ENCODE measurements at places on chromosomes 11 and 22.

- DNase-seq = no peak
These were observed 390.5 kb downstream of the NELL1 start for GRCh38 chr11:21059879-21060278.

DNA sequence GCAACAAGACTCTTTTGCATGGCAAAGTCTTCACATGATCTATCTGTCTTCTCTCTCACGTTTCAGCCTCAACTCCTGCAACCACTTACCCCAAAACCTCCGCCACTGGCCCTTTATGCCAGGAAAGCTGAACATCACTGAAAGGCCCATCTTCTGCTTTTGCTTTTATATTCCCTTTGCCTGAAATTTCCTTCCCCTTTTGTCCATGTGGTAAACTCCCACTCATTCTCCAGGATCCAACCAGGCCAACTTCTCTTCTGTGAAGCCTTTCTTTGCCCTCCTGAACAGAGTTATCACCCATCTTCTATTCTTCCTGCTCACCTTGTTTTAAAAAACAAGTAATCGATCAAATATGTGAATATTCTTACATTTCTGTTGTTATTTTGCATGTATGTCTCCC, 117.8 kb downstream of the WNT11 start:
- DNase-seq = no peak

DNA sequence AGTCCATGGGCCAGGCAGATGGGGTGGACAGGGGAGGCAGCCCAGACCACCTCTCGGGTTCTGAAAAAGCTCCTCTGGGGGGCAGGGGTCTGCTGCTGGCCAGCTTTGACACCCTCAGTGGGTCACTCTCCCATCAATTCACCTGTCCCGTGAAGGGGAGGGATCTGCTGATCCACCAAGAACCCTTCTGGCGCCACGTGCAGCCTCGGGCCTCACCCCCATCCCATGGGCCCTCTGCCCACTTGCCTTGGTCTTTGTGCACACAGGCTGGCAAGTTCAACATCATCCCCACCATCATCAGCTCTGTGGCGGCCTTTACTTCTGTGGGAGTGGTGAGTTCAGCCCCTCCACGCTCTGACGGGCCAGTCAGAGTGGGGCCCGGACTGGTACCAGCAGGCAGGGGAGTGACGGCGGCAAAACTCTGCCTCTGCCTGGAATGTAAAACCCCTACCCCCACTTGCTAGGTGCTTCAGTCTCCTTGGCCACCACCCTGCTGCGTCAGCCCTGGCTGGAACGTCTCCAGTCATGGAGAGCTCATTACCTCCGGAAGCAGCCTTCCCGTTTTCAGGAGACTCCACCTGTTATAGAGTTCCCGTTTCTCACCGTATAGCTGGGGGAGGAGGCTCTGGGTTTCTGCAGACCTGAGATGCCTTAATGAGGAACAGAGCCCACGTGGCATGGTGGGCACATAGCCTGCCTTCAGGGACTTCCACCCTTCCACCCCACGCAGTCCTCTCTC, 12.7 kb downstream of the PRG3 start:
- DNase-seq = no peak

GRCh38 chr11:8296038-8296649, 32.5 kb upstream of the LMO1 start:
- DNase-seq = no peak

- DNase-seq = no peak
These were observed 149.8 kb downstream of the CNTN5 start for GRCh38 chr11:99170591-99170990.

DNA sequence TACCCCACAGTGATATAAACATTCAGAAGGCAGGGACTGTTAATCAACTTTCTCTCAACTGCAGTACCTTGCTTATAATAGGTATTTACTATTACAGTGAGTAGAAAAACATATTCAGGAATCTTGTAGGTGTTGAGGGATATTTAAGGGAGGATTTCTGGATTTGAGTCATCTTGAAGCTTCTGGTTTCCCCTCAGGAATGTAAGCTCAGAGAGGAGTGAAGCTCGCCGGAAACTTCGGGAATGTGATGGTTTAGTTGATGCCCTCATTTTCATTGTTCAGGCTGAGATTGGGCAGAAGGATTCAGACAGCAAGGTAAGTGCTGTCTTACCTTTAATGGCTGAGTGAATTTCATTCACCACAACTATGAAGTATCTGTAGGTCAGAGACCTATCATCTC, 42.9 kb downstream of the CTNND1 start:
- DNase-seq = no peak

DNA sequence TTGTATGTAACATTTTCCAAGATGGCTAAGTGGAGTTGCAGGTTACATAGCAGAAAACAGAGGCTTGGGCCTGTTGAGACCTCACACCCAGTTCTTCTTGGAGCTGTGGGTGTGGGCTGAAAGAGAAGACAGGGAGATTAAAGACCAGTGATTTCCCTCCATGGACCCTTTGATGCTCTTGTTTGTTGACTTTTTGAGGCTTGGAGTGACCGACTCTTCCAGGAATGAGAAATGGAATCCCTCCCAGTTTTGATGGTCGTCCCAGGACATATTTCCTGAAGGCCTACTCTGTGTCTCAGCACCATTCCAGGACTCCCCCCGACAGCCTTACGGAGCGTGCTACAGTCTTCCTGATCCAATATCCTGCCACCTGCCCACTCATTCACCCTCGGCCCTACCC, 96.9 kb downstream of the PTPRJ start:
- no peak for DNase-seq

DNA sequence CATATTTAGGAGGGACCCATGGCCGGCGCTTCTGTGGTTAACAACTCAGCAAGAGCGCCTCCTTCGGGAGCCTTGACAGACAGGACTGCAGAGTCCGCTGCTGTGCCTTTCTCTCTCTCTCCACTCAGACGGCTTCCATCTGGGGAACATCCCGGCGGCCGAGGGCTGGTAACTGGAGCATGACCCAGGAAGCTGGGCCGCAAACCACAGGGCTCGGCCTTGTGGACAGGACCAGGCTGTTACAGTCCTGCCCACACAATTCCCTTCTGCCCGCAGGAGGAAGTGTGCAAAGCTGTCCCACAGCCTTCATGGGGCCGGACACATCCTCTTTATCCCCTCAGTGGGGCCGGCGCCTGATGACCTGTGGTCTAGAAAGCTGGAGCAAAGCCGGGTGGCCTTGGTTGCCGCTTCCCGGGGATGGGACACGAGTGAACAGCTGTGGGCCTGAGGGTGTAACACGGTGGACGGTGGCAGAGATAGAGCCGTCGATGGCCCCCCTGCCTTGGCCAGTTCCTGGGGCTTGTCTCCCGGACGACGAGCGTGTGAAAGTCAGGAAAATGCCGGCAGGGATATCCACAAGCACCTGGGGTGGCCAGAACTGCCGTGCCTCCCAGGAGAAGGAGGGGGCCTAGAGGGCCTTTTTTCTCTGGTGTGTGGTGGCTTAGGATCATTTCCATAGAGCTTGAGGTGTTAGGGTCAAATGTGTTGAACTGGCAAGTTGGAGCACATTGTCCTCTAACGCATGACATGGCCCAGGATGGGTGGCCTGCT, 50.1 kb downstream of the FBLN1 start:
- DNase-seq = no peak

DNA sequence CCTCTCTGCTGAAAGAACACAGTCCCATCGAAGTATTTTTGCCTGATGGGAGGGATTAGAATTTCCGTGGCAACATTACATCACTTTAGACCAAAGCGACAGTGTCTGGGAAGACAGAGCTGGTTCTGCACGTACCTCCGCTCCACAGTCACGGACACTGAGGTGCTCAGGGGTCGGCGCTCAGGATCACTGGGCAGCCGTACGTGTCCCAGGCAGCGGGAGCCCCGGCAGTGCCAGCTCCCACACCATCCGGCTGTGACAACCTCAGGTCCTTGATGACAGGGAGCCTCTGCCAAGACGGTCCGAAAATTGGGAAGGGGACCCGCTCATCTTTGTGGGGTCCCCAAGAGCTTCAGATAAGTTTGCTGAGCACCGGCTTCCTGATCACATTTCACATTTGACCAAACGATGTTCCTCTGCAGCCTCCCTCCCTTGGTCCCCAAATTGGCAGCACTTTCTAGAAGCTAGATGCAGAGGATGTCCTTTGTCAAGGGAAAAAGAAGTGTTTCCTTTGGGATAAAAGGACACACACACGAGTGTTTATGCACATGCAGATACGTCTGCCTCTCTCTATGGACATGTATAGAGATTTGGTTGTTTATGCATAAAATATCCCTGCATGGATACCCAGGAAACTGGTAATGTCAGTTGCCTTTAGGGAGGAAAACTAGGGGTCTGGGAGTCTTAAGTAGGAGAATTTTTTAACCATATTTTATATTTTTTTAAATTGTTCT, 61.6 kb upstream of the LINC01488 start:
- no peak for DNase-seq

DNA sequence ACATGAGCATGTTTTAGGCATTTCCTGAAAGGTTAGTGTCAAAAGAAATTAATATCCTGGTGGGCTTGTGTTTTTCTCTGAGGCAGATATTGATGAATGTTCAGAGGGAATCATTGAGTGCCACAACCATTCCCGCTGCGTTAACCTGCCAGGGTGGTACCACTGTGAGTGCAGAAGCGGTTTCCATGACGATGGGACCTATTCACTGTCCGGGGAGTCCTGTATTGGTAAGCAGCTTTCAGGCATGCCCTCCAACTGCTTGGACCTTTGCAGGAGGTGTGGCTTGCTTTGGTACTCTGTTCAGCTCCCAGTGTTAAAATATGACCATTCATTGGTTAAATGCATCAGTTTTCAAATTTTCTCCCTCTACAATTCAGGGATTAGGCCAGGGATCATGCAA, 658.6 kb upstream of the ANO5 start:
- DNase-seq = no peak

DNA sequence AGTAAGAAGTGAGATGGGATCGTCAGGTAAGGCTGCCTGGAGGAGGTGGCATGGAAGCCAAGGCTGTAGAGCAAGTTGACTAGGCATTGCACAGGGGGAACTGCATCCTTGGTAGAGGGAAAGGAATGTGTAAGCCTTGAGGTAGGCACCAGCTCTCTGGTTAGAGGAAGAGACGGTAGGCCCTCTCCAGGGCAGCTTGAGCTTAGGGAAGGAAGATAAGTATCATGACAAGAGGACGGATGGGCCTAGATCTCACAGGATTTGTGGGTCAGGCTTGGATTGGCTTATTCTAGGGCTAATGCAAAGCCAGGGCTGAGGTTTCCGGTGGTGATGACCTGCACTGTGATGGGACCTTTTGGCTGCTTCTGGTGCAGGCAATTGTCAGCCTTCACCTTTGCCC, 1035.8 kb downstream of the TBC1D22A start:
- DNase-seq = no peak

DNA sequence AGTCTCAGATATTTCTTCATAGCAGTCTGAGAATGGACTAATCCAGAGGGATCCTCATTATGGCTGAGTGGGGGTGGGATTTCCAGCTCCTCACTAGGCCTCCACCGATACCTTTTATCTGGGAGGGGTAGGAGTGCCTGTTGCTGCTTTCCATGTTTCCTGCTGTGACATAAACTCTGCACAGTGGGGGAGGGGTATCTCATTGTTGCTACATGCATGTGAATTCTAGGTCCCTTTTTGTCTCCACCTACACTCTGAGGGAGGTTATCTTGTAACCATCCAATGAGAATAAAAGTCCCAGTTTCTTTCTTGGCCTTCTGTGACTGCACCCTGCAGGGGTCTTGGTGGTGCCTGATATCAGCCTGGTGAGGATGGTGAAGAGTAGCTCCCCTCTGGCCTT, 60.5 kb downstream of the ADAMTS15 start:
- no peak for DNase-seq

DNA sequence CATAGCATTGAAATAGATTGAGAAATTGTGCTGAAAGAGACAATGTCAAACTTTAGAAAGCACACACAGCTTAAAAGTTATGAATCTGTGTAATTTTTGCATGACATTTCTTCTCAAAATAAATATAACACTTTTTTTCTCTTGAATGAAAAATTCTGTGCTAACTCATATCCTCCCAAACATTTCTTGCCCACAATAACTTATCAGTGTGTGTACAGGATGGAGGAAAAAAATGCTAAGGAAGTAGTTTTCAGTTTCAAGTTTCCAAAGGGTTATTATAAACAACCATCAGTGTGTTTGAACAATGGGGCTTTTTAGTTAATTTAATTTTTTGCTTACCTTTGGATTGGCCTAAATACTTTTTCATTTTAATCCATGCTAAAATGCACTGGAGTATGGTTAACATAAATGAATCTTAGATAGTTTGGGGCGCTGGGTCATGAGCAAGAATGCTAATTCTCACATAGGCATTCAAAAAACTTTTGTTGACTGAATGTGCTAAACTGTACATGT, 82.9 kb upstream of the ARHGAP20 start:
- no peak for DNase-seq

DNA sequence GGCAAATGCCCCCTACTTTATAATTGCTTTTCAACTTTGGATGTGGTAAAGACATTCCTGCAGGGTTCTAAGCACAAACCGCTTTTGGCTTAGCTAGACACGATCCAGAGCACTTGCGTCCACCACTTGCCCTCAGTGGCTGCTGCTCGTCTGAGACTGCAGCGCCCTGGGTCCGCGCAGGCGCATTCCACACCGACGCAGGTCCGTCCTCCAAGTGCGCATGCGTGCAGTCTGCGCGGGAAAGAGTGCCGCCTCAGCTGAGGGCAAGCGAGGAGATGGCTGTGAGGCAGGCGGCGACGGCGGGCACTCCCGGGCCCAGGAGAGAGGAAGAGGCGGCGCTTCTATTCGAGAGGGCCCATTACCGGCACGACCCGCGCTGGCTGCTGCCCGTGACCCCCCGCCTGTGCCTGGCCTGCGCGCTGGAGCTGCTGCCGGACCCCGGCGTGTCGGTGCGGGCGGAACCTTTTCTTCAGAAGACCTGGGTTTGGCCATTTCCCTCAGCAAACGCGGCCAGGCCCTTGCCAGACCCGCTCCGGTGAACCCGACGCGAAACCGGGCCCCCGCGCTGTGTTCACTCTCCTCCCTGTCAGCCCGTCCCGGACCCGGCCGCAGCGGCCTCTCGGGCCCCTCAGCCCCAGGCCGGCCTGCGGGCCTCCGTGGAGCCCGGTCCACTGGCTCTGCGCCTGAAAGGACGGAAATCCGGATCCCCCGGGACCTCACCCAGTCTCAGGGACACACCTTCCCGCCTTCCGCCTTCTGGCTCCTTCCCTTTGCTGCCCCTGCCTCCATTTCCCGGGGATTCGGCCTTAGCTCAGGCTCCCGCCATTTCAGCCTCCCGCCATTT, at the start of gene MEI1:
TSS of gene MEI1 (plus strand) at position 240 of the 844 bp plus-strand sequence. CDS start at position 276, 36 bp downstream.
- no peak for DNase-seq

DNA sequence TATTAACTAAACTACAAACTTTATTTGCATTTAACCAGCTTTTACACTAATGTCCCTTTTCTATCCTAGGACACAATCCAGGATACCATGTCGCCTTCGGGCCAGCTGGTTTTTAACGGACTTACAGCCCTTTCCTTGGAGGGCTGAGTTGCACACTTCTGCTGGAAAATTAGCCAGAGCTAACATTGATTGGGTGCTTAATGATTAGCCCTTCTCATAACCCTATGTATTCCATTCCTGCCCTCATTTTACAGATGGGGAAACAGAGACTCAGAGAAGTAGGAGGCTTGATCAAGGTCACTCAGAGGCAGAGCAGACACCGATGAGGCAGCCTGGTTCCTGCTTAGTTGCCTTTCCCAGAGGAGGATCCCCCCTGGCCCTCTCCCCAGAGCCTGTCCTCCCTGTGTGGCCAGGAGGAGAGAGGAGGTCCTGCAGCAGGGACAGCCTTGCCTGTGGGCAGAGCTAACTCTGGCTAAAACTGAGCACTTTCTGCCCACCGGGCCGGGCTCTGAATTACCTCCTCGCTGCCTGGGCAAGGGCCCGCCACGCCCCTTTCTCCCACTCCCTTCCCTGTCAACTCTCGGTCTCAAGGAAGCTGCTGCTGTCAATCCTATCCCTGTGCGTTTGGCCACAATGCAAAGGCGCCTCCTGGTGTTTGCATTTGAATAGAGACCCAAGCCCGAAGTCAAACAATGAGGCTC, 59.6 kb upstream of the PAX6 start:
- DNase-seq = peak; percentile 80
